ENCODE measurements at places on chromosomes 6 and 20. TPM values are rescaled to one million over a fixed set of nuclear protein-coding genes. Genes with fewer than 3 reads are reported as not detected.

- no peak for DNase-seq
Observed at GRCh38 chr20:48060841-48061720, 275.8 kb upstream of the SULF2 start.

GRCh38 chr6:105212587-105212986 lies 32.8 kb upstream of the POPDC3 start:
- DNase-seq = no peak

DNA sequence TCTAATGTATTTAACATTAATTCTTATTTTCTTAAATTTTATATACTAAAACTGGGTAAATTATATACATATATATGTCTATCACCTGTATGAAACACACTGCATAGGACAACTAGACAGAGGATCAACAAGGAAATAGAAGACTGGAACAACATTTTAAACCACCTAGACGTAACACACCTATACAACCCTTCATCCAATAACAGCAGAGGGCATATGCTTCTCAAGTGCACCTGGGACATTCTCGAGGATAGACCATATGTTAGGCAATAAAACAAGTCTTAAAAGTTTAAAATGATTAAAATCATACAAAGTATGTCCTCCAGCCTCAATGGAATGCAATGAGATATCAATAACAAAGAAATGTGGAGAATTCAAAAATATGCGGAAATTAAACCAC lies 45.2 kb downstream of the RPP40 start:
- no peak for DNase-seq

GRCh38 chr6:5672581-5673011 lies 334.1 kb downstream of the NRN1 start:
- no peak for DNase-seq

GRCh38 chr20:5489601-5490000 lies 172.8 kb upstream of the PROKR2 start:
- DNase-seq = no peak

GRCh38 chr6:170075659-170076223 lies 215.1 kb downstream of the DLL1 start:
- DNase-seq = no peak

- DNase-seq = no peak
Observed at GRCh38 chr20:4445784-4446183, 275.9 kb upstream of the PRND start.

The VSX1 gene
- total RNA-seq = not detected

DNA sequence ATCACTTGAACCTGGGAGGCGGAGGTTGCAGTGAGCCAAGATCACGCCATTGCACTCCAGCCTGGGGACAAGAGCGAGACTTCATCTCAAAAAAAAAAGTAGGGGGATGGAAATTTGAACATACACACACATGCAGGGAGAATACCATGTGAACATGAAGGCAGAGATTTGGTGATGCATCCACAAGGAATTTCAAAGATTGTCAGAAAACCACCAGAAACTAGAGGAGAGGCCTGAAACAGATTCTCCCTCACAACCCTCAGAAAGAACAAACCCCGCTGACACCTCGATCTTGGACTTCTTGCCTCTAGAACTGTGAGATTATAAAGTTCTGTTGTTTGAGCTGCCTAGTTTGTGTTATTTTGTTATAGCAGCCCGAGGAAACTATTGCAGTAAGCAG lies 125.5 kb downstream of the GPX5 start:
- no peak for DNase-seq

- no peak for DNase-seq
Observed at GRCh38 chr6:128252341-128253176, 267.8 kb downstream of the PTPRK start.

- DNase-seq = no peak
Observed at GRCh38 chr20:33875534-33876026, 64.4 kb downstream of the CHMP4B start.

The SLC22A7 gene
- not detected for total RNA-seq

DNA sequence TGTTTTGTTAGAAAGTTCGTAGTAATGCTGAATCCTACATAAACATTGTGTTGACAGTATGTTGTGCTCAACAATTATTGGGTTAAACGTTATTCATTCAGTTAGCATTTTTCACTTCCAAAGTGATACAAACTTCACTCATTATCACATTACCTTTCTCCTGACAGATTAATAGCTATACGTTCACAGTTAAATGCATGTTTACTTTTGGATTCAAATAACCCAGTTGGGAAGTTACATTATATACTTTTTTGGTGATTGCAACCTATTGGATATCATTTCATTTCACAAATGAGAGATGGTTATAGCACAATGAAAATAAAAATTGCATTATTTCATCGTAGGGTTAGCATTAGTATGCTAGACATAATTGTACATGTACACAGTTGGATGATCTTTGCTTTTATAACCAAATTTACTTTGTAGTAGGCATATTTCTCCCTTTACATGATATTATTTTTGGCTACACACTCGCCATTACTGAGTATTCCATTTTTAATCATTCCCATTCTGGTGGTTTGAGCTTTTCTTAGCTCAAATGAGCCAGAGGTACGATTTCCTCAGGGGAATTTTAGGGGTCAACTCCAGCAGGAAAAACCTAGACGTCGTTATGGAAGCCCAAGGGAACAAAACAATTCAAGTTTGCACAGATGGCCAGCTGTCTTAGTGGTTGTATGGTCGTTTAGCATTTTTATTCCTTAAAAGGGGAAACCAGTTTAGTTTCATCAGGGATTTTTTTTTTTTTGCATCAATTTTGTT lies 2.1 kb upstream of the HIVEP1 start:
- no peak for DNase-seq

The ZSCAN23 gene
- total RNA-seq = 0.49 TPM
